Activated CD4-positive, alpha-beta memory T cell treated with anti-CD3 and anti-CD28 coated beads, Interleukin-2, amount 10 ng/mL, durations not matched to agents 7 days and 5 days (primary cell): ENCODE measurements at places on chromosomes 13 and 19.

- peak; percentile 41 for DNase-seq
Measured at GRCh38 chr19:51784922-51785690, 9.9 kb upstream of the FPR3 start.

- no peak for DNase-seq
Measured at GRCh38 chr13:40428354-40428753, 238.1 kb downstream of the FOXO1 start.

- DNase-seq, result peak; percentile 87
Measured at GRCh38 chr19:10270616-10271394, at the start of gene ICAM1. Gene ICAM1 (plus strand): TSS chr19:10271120. CDS start chr19:10271160, 40 bp downstream.

DNA sequence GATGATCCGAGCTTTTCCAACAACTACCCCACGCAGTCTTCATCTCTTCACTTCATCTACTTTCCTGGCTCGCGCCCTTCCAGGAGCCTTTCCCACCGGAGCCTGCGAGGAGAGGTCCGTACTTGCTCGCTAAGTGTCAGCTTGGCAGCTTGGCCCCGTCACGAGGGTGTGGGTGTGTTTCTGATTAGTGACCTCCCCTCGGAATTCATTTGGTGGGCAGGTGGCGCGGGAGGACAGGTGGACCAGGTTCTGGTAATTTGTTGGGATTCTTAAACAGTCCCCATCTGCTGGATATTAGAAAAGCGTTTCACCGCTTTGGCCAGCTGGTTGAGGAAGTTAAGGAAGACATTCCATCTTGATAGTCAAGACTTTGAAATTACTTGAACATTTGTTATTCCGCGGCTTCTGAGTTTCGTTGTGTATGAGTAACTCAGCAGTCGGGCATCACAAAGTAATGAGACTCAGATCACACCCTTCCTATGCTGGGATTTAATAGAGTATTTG is 515 bp downstream of the UFM1 start:
- peak; percentile 61 for DNase-seq

GRCh38 chr19:6103217-6103644 is 7.1 kb downstream of the RFX2 start:
- DNase-seq, result no peak

DNA sequence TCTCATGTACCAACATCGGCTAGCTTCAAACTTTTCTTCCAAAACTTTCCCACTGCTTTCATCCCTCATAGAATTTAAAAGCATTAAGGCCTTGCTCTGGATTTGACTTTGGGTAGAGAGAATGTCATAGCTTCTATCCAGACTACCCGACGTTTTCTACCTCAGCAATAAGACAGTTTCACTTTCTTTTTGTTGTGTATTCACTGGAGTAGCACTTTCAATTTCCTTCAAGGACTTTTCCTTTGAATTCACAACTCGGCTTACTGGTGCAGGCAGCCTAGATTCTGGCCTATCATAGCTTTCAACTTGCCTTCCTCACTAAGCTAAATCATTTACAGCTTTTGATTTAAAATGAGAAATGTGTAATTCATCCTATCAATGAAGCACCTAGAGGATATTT is 420.4 kb upstream of the GPC6 start:
- no peak for DNase-seq

GRCh38 chr19:7857727-7858108 is 16.5 kb downstream of the PRR36 start:
- DNase-seq, result no peak

DNA sequence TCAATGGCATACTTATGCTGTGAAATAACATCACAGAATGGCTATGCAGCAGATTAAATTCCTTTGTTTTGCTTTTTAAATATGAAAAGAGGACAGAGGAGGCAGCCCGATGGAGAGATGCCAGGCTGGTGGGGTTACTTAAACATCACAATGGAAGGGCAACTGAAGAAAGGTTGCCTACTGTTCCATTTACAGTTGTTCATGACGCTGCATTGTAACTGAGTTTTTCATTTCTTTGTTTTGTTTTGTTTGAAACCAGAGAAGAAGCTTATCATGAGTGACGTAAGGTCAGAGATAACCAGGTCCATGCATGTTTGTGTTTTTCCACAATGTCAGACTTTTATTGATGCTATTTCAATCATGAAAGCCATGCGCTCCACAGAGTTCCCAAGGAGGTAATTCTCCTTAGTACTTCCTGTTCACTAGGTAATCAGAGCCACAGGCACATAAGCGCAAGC is 273.8 kb downstream of the LHFPL6 start:
- no peak for DNase-seq

DNA sequence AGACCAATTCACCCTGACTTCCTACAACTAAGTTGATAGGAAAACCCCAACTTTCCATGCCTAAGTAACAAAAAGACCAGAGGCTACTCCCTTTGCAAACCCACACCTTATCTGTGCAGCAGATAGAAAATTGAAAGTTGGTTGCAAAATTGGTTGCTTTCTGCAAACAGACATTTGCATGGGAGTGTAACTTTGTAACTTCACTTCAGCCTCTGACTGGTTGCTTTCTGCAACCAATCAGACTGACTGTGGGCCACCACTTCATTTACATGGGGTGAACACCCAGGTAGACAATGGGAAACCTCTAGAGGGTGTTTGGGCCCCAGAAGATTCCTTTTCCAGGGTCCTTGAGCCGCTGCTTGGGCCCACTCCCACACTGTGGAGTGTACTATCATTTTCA is 9.8 kb downstream of the TEX30 start:
- no peak for DNase-seq

GRCh38 chr13:113302986-113303385 is 5.9 kb downstream of the LAMP1 start:
- no peak for DNase-seq

- peak; percentile 81 for DNase-seq
Measured at GRCh38 chr19:3184847-3185460, 776 bp upstream of the NCLN start.

GRCh38 chr19:5536337-5536894 is 31.3 kb downstream of the TINCR start:
- no peak for DNase-seq

GRCh38 chr13:91398413-91399188 is at the start of gene GPC5:
Gene GPC5 (plus strand): TSS chr13:91398621.
- peak; percentile 85 for DNase-seq

GRCh38 chr13:98195054-98195791 is 18.2 kb upstream of the RNF113B start:
- no peak for DNase-seq

GRCh38 chr19:23699521-23699860 is 12.5 kb upstream of the ZNF675 start:
- no peak for DNase-seq

DNA sequence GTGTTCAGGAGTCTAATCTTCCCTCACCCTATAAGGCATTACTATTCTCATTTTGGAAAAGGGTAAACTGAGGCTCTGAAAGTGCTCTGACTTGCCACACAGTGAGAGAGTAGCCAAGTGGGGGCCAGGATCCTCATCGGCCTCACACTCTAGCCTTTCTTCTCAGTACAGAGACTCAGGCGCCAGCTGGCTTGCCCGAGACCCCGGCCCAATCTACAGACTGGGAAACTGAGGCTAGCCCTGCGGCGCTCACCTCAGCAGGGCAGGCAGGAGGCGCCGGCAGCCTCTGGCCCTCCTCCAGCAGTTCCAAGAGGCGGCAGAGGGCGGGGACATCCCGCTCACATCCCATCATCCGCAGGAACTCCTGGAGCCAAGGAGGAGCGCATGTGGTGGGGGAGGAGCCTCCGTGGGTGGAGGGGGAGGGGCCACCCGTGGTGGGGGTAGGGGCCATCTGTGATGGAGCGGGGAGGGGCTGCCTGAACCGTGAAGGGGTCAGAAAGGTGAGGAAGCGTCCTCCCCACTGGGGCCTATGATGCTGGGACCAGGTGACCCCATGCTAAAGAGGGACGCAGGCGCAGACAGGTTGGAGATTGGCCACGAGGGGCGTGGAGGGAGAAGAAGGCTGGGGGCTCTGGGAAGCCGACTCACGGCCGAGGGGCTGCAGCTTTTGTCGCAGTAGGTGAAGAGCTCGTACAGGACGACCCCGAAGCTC is 8.7 kb upstream of the INSL3 start:
- DNase-seq, result no peak

DNA sequence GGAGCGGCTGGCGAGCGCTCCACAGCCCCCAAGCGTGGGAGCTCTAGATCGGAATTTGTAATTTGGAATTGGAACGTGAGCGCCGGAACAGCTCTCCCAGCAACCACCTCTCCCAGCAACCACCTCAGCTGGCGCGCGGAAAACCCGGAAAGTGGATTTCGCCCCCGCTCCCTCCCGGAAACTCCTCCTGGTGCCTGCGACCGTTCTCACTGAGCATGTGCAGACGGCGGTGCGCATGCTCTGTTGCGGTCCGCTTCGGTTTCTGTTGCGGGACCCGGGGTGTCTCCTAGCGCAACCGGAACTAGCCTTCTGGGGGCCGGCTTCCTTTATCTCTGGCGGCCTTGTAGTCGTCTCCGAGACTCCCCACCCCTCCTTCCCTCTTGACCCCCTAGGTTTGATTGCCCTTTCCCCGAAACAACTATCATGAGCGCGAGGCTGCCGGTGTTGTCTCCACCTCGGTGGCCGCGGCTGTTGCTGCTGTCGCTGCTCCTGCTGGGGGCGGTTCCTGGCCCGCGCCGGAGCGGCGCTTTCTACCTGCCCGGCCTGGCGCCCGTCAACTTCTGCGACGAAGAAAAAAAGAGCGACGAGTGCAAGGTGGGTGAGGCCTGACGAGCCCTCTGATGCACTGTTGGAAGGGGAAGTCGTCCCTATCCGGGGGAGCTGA is at the start of gene TM9SF2:
TM9SF2 (plus strand) TSS at position 289 of the 664 bp plus-strand sequence; CDS start at position 424, 135 bp downstream.
- DNase-seq, result peak; percentile 97

GRCh38 chr19:38674388-38675171 is 27.1 kb downstream of the ACTN4 start:
- DNase-seq, result no peak

DNA sequence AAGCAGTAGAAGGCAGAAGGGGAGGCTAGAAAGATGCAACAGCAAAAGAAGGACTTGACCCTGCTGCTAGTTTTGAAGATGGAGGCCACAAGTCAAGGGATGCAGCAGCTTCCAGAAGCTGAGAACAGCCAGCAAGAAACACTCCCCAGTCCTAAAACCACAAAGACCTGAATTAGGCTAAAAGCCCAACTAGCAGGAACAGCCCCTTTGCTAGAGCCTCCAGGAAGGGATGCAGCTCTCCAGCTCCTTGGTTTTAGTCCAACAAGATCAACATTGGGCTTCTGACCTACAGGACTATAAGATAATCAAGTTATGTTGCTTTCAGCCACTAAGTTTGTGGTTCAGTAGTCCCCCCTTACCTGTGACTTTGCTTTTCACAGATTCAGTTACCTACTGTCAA is 10.5 kb upstream of the LATS2 start:
- DNase-seq, result no peak

GRCh38 chr19:39124136-39124764 is 1.3 kb upstream of the PAK4 start:
- no peak for DNase-seq

DNA sequence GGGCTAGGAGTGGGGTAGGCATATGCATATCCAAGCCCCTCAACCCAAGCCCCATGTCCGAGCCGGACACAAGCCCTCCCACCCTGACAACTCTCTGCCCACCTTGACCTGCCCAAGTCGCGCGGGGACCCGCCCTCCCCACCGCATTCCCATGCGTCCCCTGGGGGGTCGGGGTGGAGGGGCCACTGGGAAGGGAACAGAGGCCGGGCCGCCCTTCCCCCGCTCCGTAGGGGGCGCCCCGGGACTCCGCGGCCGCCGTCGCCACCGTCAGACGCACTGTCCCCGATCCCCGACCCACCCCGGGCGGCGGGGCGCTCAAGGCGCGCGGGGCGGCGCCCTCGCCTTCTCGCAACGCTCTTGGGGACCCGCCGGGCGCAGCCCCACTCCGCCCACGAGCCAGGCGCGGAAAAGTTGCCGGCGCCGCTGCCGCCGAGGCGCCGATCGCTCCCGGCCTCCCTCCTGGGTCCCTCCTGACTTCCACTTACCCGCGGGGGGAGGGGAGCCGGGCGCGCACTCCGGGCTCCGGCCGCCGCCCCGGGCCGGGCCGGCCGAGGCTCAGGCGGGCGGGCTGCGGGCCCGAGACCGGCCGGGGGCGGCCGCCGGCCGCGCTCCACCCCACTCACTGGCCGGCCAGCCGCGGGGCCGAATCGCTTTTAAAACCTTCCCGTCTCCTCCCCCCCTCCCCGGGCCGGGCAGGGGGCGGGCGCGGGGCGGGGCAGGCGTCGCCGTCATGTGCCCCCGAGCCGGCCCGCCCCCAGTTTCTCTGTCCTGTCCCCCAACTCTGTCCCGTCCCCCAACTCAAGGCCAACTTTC is 34.4 kb upstream of the NANOS3 start:
- DNase-seq, result peak; percentile 78

DNA sequence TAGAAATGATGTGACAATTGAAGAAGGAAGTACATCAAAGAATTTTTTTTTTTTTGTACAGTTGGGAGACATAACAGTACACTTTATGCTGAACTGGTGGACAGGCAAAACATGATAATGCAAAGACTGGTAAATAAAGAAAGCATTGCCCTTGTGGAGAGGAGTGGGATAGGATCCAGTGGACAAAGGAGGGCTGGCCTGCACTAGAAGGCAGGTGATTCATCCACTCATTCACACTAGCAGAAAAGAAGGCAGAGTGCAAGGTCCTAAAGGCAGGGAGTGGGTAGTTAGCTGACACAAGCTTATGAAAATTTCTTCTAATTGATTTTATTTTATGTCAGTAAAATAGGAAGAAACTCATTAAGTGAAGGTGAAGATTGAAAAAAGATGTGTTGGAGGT is 17.6 kb upstream of the NALCN start:
- no peak for DNase-seq

DNA sequence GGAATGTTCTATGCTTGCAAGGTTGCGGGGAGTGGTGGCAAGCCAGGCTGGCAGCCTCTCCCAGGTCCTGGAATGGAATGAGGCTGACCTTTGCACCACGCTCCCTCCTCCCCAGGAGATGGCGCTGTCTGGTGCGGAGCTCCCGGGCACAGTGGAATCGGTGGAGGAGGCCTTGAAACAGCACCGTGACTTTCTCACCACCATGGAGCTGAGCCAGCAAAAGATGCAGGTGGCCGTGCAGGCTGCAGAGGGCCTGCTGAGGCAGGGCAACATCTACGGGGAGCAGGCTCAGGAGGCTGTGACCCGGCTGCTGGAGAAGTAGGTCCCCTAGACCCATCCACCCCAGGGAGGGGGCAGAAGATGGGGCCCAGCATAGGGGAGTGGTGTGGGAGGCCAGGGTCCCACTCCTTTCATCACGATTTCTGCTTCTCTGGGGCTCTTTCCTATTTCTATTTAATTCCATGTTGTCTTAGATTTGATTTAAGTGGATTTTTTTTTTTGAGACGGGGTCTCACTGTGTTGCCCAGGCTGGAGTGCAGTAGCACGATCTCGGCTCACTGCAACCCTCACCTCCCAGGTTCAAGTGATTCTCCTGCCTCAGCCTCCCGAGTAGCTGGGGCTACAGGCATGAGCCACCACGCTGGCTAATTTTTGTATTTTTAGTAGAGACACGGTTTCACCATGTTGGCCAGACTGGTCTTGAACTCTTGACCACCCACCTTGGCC is 53.2 kb upstream of the SHKBP1 start:
- peak; percentile 62 for DNase-seq

GRCh38 chr19:24054044-24054935 is 32.7 kb upstream of the ZNF254 start:
- DNase-seq, result no peak
